DMS79 treated with DMSO at 0.1 percent for 48 hours (cell line): ENCODE measurements at places on chromosomes 5 and 9.

GRCh38 chr5:14156650-14157492 is 13.7 kb downstream of the TRIO start:
- DNase-seq: peak; percentile 21

- no peak for DNase-seq
These were observed 176.2 kb downstream of the ICE1 start for GRCh38 chr5:5598547-5599113.

GRCh38 chr9:137463931-137464290 is 4.8 kb upstream of the NSMF start:
- DNase-seq: no peak

DNA sequence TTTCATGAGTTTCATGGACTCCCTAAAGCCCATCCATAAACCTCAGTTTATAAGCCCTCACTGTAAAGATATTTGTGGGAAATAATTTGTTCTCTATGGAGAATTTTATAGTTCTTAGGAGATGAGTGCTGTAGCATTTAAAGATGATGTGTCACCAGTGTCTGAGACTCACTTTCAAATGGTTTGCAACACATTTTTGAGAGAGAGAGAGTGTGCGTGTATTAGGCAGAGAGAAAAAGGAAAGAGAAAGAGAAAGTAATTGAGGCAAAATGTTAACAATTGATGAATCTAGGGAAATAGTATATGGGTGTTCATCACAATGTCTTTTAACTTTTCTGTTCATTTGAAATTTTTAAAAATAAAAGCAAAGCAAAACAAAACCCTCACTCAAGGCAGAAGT is 479.0 kb downstream of the ZSWIM6 start:
- DNase-seq: no peak

DNA sequence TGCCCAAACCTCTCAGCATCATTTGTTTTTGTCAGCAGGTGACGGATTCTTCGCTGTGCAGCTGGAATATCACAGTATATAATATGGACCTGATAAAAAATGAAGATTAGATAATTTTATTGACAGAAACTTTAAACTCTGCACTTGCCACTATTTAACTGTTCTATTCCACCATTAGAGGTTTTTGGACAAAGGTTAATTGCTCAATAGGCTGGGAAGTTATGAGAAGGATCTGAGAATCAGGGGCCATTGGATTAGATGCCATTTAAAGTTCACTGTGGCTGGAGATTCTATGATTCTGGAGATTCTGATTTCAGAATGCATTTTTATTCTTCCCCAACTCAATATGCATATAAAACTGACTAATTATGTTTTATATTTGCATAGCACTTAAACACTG is 59.8 kb upstream of the ANXA1 start:
- no peak for DNase-seq

GRCh38 chr9:15249042-15249818 is 57.8 kb downstream of the TTC39B start:
- no peak for DNase-seq

DNA sequence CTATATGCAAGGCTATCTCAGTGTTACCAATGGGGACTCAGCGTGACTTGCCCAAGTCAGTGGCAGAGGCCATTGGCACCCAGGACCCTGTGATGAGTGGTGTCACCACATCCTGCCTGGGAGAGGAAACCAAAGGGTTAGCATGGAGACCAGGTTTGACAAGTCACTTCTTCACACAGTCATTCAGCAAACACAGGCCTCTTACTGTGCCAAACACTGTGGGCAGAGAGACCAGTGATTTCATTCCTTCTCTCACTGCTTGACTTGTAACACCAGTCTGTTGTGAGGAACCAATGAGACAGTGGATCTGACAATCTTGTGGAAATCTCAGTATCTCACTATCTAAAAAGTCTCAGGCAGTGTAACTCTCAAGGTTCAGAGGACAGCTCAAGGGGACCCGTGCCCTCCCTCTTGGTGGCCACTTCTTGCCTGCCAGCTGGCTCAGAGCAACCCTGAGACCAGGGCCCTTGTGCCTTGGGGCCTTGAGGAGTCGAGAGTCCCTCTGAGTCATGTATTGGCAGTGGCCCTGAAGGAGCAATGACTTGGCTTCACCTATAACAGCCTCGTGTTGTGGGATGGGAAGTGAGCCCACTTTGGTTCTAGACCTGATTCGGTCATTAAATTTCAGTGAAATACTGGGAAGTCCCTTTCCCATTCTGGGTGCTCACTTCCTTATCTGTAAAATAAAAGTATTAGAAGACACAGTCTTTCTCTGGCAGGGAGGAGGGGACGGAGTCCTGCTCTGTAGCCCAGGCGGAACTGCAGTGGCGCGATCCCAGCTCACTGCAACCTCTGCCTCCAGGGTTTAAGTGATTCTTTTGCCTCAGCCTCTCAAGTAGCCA is 1.6 kb downstream of the FABP6 start:
- DNase-seq: no peak

DNA sequence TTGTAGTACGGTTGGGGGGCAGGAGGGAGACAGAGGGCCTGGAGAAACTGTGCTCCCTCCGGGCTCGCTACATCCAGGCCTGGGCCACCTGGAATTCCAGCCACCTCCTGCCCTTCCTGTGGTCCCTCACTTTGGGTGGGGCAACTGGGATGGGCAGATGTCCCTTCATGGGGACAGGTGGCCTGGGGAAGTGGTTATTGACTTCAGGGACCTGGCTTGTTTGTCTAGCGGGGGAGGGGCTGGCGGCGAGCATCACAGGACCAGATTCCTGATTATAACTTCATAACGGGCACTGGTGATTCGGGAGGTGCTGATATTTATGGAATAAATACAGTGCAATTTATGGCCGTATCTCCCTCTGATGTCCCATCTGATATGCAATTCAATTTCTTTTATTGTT is 20.1 kb upstream of the LAMC3 start:
- DNase-seq: no peak

DNA sequence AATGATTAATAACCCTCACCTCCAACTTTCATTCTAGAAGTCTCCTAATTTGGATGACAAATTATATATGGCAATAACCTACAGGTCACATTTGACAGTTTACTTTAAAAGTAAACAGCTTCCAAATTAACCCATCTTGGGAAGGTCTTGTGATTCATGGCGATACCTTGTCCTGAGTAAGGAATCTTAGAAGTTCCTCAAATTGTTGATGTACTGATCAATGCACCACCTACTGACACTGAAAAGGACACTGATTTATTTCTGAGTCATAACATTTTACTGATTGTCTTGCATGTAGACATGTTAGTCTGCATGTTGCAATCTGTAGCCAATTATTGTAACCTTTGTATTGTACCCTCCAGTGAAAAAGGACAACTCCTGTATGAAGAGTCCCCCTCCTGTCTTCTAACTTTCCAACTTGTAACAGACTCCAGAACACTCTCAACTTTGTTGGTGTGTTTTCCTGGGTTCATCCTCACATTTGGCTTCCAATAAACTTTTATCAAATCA is 16.0 kb upstream of the SLC22A5 start:
- DNase-seq: no peak

DNA sequence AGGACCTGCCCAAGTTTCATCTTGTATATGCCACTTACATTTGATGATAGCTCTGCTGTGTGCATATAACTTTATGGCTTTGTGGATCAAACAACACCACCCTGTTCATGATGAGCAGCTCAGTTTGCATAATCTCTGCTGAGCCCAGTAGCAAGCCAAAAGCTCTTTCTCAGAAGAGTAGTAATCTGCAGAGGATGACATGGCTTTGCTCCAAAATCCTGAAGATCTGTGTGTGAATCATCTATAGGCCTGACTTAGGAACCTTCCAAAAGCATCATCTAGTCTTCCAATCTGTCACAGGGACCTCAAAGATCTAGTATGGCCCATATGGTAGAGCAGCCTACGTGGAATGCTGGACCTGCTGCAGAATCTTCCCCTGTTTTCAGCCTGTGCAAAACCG is 394.6 kb downstream of the PSAT1 start:
- DNase-seq: no peak

GRCh38 chr9:3323714-3324113 is 202.1 kb downstream of the RFX3 start:
- DNase-seq: no peak

DNA sequence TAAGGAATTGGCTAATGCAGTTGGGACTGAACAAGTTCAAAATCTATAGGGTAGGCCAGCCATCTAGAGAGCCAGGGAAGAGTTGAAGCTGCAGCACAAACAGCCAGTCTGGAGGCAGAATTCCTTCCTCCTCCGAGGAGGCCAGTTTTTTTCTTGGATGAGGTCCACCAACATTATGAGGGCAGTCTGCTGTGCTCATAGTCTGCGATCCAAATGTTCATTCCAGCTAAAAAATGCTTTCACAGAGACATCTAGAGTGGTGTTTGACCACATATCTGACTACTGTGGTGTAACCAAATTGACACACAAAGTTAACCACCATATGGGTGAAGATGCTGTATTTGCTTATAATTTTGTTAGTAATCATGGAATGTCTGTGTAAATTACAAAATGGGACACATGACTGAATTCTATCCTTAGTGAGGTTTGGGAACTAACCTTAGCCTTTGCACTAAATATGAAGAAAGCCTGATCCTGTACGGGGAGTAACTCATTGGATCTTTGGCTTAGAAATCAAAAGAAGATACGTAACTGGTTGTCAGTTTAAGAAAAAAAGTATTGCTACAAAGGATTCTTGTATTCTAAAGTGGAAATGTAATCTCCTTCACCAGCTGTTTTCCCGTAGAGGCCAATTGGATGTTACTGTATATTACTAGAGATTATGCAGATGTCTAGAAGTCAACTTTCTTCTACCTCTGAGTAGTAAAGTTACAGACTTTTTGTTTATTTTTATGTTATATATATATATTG is 70.6 kb downstream of the SPIN1 start:
- no peak for DNase-seq

DNA sequence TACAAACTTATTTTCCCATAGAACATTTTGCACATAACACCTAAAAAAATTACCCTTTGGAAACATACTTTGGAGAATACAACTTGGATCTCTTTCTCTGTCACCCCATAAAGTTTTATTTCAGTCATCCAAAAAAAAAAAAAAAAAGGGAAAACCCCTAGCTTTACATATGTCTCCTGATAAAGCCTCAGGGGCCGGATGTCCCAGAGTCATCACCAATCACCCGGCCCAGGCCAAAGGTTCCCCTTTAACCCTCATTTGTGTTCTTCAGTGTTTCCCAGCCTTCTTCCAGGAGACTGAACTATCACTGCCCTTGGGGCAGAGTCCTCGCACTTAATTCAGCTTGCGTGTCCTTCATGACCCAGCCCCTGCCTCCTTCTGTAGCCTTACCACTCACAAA is 28.8 kb downstream of the ANXA6 start:
- DNase-seq: no peak

GRCh38 chr5:77946381-77947040 is 170.4 kb upstream of the TBCA start:
- DNase-seq: peak; percentile 19

DNA sequence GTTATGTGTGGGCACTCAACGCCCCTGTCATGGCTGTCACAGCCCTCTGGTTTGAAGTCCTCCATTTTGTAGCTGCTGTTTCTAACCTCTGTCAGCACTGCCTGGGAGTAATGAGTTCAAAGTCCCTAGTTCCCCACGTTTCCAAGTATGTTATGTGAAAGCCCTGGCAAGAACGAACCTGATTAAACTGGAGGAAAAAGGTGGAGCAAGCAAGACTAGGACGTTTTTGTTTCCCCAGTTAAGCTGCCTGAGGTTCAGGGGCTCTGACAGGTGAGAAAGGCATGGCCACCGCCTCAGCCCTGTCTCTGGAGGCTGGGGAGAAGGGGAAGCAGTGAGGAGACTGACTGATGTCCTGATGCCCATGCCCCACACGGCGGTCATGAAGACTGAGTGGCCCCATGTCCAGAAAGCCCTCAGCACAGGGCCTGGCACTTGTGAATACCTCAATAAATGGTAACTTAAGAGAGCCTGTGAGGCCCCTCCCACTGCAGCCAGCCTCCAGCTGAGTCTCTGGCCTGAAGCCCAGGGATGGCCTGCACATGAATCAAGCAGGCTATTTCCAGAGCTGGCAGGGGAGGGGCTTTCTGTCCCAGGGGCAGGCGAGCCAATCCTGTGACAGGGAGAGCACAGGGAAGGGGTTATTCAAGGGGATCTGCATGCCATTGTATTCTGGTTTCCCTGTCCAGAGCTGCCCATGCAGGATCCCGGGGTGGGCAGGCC is 61.8 kb downstream of the PFDN1 start:
- peak; percentile 42 for DNase-seq

DNA sequence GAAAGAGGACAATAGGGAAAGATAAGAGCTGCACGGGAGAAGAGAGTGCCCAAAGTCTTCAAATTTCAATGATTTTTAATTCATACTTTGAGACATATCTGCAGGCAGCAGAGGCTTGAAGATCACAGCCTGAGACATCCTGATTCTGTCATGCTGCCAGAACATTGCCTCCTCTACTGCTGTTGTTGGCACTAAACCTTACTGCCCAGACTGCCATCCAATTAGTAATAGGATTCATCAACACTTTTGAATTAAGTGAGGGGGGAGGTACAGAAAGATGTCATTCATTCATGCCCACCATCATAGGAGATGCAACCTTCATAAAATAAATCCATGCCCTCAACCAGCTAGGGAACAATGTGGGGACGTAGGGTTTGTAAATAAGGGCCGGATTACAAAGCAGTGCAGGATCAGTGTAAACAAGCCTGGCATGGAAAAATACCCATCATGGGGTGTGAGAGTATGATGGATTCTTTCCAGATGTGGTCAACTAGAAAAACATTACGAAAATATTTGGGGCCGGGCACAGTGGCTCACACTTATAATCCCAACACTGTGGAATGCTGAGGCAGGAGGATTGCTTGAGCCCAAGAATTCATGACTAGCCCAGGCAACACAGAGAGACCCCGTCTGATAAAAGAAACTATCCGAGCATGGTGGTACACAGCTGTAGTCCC is 122.1 kb upstream of the DAPK1 start:
- no peak for DNase-seq

GRCh38 chr5:38557308-38557710 is 863 bp upstream of the LIFR start:
- no peak for DNase-seq
